ENCODE measurements at places on chromosomes 13 and 19. TPM values are rescaled to one million over a fixed set of nuclear protein-coding genes. Genes with fewer than 3 reads are reported as not detected.
A peak's percentile ranks its signal among the peaks of the same experiment; 100 is the strongest.

The NKPD1 gene
- total RNA-seq: 0.03 TPM

The ZNF681 gene
- 2.7 TPM for total RNA-seq

The VSTM1 gene
- not detected for total RNA-seq

The SHC2 gene
- total RNA-seq: 7.0 TPM

The ELSPBP1 gene
- total RNA-seq: 8.6 TPM

The RNF225 gene
- not detected for total RNA-seq

The IGFLR1 gene
- 6.9 TPM for total RNA-seq

DNA sequence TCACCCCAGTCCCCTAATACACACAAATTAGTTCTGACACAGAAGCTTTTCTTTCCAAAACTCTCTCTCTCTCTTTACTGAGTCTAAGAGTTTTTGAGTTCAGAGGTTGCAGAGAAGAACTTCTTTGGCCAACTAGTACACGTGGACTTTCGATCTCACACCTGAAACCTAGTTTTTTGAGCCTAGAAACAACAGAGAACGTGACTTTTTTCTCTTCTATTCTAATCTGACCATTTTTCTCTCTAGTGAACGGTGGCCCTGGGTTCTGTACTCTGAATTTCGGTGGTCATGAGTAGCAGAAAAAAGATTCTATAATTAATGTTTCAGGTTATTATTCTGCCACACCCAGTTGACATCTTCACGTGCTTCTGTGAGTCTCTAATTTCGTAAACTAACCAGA lies 24.2 kb downstream of the PCDH20 start:
- no peak for DNase-seq

DNA sequence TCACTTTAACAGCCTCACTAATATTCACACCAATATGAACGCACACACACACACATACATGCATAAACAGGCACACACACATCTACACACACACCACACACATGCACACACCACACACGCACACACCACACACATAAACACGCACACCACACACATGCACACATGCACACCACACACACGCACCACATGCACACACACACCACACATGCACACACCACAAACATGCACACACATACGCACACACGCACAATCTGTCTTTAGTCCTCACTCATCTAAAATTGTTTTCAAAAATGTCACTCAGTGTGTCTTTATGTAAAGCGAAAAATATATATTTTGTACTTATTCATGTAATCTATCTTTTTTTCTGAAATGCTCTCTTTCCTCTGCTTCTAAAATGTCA lies 158.1 kb upstream of the SGCG start:
- no peak for DNase-seq

DNA sequence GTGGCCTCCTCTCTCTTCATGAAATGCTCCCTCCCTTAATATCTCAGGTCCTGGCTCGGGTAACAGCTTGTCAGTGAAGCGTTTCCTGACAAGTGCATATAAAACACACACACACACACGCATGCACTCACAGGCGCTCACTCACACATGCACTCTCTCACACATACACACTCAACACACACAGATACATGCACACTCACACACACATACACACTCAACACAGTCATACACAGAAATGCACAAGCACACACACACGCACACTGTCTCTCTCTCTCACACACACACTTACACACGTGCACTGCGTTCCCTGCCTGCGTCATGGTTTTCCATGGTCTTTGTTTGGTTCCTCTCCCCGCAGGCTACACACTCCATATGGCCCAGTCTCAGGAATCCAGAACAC lies 344.1 kb downstream of the UQCRFS1 start:
- no peak for DNase-seq

DNA sequence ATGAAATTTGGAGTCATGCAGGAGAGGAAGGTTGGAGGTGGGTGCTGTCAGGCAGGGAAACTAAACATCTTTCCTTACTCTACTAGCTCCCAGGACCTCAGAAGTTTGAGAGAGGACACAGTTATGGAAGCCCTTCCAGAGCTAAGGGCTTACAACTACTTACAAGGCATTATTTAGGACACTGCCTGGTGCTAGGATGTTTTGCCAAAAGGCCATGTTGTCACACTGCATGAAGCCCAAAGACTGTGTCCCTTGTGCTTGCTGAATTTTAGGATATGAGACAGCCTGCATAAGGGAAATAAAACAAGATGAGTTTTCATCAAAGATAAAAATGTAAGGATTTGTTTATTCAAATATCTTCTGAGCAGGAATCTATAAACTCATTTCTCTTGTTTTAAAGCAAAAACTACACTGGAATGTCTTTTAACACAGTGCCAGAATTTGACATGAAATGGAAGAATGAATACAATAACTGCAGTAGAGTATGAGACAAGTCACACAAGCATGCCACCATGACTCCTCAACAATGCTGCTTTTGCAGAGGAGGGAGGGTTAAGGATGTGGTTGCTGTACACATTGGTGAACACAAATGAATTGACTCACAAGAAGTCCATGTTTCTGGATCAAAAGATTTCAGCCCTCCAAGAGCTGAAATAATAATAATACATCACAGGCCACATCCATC lies 258.4 kb downstream of the SPRY2 start:
- DNase-seq: peak; percentile 55

DNA sequence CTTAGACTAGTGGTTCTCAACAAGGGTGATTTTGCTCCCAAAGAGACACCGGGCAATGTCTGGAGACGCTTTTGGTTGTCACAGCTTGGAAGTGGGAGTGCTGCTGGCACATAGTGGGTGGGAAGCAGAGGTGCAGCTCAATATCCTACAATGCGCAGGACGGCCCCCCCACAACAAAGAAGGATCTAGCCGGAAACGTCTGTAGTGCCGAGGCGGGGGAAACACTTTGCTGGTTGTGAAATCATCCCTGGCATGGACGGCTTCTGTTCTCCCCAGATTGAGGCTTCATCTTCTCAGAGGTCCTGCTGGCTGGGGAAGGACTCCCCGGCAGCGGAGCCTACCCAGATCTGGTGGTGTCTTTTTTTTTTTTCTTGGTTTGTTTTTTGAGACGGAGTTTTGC lies 13.4 kb upstream of the SYT5 start:
- no peak for DNase-seq

DNA sequence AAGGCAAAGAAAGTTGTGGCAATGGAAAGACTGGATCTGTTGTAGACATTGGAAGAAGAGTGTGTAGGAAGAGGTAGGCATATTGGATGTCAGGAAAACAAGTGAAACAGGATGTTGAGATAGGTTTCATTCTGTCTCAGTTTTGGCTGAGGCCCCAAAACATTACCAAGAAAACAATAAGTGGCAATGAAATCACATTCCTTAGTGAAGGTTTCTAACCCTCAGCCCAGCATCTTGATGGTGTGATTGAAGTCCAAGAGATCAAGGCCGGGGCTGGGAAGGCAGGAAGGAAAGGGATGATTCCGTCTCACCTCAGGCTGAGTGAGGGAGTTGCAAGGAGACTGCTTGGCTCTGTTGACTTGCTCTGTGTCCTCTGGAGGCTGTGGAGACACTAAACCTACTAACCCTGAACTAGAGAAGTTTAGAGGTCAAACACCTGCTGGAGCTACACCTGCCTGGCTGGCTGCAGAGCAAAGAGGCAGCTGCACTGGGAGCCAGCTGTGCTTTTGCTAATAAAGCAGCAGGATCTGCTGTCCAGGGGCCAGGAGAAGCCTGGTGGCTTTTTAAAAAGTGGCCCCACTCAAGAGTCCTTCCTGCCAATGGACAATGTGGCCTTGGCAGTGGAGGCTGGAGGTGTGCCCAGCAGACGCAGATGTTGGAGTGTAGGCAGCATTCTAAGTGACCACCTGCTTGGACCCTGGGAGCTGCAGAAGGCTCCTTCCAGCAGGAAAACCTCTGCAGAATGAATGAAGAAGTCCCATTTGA lies 53.6 kb downstream of the DGKH start:
- DNase-seq: no peak

- no peak for DNase-seq
These were observed 1016.6 kb upstream of the PCDH20 start for GRCh38 chr13:62432295-62432694.

- DNase-seq: no peak
These were observed 187.2 kb downstream of the ITGBL1 start for GRCh38 chr13:101639711-101640110.

DNA sequence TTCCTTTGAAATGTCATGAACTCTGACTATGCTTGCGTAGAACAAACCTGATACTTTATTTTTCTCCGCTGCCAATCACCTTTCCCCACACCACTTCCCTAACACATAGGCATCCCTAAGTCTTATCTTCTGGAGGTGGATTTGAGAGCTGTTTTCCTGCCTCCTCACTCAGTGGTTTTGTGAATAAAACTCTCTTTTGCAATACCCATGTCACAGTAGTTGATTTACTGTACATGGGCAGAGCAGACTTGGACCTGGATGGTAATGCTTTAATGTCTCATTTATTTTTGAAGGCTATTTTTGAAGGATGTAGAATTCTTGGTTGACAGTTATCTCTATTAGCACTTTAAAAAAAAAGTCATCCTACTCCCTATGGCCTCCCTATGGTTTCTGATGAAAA lies 881.8 kb downstream of the SLITRK5 start:
- no peak for DNase-seq

DNA sequence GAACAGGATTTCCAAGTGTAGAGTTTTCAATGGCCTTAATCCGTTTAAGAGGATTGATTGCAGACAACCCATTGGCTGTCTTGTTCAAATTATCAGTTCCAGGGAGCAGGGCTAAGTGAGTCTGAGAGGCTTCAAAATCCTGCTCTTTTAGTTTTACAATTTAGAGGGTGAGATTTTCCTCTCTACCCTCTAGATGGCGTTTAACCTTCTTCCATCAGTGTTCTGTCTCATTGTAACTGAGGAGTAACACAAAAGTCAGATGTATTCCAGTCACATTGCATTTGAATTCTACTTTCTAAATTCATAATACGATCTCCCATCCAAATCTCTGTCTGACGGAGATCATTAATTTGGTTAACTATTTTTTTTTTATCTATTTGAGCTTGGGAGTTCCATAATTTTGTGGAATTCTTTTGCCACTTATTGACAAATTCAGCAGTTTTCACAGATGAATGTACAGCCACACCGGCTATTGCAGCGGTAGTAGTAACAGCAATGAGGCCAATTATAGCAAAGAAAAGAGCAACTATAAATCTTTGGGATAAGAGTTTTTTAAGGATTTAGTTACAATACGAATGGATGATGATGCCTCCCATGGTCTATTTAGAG lies 7.8 kb upstream of the C19orf84 start:
- peak; percentile 59 for DNase-seq

DNA sequence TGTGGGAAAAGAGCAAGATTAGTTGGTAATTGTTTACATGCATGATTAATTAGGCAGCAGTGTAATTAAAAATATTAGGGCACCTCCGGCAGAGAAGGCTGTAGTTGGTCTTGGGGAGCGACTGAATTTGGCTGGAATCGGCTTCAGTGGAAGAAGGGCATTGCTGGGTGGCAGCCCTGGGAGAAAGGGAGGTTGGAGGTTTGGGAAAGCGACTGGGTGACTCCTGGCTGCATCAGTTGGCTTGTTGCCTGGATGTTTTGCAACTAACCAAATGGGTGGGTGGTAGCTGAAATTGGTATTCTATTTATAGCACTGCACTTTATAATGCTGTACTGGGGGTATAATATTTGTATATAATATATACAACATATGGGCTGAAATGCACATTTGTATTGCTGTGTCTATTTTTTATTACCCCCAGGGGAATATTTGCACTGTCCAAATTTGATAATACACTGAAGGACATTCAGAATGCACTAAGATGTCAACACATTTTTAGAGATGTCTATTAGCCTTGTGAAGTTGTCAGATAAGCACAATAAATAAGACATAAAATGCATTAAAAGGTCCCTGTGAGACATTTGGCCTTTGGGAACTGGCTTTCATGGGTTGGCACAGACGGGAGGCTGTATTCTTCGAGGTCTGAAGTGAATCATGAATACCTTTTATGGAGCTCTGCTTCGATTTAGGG lies 1.7 kb downstream of the B3GLCT start:
- DNase-seq: no peak

GRCh38 chr13:79659121-79659521 lies 178.2 kb downstream of the NDFIP2 start:
- DNase-seq: no peak

DNA sequence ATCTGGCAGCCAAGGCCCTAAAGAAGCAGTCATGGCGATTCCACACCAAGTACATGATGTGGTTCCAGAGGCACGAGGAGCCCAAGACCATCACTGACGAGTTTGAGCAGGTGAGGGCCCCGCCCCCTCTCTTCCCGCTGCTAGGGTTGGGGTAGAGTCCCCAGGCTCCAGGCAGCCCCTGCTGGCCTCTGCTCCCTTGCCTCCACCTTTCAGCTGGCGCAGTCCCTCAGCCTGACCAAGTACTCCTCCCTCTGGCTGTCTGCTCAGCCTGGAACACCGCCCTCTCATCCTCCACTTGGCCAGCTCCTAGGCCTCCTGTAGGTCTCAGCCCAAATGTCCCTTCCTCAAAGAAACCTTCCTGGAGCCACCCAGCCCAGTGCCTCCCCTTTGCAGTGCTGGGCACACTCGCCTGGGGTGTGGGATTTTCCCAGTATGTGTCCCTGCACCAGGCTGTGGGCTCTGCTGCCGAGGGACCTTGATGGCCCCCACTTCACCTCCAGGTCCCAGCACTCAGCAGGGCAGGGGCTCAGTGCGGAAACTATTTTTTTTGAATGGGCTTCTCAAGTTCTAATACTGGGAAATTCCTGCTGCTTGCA lies 5.7 kb downstream of the LENG1 start:
- no peak for DNase-seq

GRCh38 chr19:2652504-2653099 lies 49.9 kb downstream of the GNG7 start:
- DNase-seq: no peak
